Activated T-cell treated with anti-CD3 and anti-CD28 coated beads for 24 hours (primary cell): ENCODE measurements at places on chromosomes 4 and X.

DNA sequence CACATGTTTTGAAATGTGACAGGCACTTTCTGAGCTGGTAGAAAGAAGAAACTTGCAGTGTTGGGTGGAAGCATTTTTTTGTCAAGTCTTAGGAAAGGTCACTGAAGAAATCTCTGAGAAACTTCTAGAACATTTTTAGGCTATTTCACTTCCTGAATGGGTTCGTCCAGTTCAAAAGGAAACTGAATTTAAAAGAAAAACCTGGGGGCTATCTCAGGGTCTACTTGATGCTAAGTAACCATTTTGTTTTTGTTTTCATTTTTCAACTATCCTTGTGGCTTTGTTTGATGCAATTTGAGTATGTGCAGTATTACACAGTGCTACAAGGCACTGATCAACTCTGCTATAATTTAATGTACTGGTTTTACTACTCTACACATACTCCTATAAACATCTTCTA is 34.0 kb upstream of the AMOT start:
- no peak for DNase-seq

- DNase-seq = no peak
Measured at GRCh38 chr4:74531963-74532794, 87.2 kb downstream of the AREG start.

DNA sequence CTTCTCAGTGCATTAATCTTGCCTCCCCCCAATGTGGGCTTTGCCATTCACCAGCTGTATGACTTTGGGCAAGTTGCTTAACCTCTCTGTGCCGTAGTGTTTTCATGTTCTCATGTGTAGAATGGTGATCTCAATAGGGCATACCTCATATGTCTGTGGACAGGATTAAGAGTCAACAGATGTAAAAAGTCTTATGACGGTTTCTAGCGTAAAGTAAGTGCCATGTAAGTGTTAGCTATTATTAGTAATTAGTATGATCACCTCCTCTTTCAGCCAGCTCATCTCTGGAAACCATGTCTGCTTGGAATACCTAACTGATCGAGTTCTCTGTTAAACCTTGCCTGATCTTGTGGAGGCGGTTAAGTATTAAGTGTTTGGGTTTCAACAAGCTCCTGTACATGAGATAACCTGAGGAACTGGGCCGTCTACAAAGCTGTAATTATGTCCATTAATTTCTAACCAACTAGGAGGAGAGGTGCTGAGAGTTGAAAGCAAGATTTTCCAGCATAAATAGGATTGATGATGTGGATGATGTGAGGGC is 66.3 kb downstream of the TSC22D3 start:
- no peak for DNase-seq

DNA sequence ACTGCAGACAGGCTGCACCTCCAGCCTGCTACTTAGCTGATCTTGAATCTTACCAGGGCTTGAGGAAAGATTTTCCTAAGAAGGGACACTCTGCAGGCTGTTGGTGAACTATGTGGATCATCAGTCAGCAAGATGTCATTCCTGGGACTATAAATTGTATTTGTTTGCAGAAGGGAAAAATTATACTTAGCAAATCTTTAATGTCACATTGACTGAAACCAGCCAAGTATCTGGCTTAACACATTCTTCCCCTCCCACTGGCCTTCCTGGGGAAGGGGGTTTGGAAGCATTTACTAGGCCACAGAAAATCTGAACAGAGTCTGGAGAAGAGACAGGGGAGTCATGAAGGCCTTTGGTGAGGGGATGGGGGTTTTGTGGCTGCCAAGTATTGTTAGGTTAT is 156.7 kb upstream of the EOLA2 start:
- DNase-seq = no peak

DNA sequence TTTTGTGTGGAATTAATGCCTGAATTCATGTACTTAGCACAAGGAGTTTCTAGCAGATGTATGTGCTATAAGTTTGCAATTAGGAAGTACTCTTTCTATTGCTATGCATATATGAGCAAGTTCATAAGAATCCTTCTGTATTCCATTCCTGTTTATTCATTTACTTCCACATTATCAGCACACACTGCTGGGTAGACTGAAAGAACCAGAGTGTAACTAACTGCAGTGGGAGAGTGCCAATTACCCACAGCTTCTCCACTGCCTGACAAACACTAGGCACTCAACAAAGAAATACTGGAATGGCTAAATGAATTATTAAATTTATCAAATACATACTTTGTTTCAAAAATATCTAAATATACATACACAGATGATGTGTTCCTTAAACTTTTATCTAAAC is 219.6 kb downstream of the CAMK2D start:
- DNase-seq = no peak
